Activated CD4-positive, alpha-beta memory T cell treated with anti-CD3 and anti-CD28 coated beads, Interleukin-2, amount 10 ng/mL, durations not matched to agents 7 days and 5 days (primary cell): ENCODE measurements at places on chromosomes 11 and 22. TPM values are rescaled to one million over a fixed set of nuclear protein-coding genes. Genes with fewer than 3 reads are reported as not detected.

FBLN1 gene
- not detected for total RNA-seq

- H3K27me3 ChIP-seq, result no peaks in the 10 kb centered on the region
- H3K4me3 ChIP-seq, result no peak overlapping the region
- H3K27ac ChIP-seq, result no peak overlapping the region
- no peaks in the 10 kb centered on the region for H3K36me3 ChIP-seq
- no peak for DNase-seq
Observed at GRCh38 chr11:21622995-21623394, 569.9 kb upstream of the ANO5 start.

DNA sequence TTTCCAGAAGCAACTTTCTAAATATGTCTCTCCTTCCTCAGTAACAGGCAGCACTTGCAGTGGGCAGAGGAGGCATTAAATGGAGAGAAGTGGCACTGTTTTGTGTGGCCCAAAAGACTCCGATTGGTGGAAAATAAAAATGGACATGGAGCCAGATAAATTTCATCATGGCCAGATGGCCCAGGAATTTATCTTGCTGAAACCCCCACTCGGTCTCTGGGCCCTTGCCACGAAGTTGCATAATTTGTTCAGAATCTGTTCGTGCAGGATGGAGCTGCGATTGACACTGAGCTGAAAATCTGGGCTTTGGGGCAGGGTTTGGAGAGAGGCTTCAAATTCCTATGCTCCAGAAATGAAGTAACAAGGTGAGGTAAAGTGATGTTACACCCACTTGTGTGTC lies 65.5 kb downstream of the C11orf91 start:
- no peaks in the 10 kb centered on the region for H3K36me3 ChIP-seq
- peaks cover 13% of the 10 kb centered on the region for H3K27me3 ChIP-seq
- no peak for DNase-seq
- no peaks in the 10 kb centered on the region for H3K4me1 ChIP-seq
- no peak overlapping the region for H3K4me3 ChIP-seq

DNA sequence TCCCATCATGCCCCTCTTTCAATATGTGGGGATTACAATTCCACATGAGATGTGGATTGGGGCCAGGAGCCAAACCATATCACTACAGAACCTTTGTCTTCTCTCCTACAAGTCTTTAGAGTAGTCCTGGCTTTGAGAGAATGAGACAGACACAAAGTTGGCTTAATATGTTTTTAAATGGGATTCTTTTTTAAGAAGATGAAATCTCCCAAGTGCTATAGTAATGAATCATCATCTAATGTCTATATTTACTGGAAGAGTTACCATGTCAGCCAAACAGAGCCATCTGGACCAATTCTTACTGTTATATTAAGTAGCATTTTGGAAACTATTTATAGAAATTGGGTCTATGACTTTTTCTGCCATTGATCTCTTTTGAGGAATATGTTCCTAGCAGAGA lies 38.1 kb upstream of the CARD18 start:
- H3K4me1 ChIP-seq, result no peaks in the 10 kb centered on the region
- no peak overlapping the region for H3K27ac ChIP-seq
- no peaks in the 10 kb centered on the region for H3K36me3 ChIP-seq
- no peak overlapping the region for H3K4me3 ChIP-seq
- DNase-seq, result no peak
- peaks cover 3% of the 10 kb centered on the region for H3K27me3 ChIP-seq

DNA sequence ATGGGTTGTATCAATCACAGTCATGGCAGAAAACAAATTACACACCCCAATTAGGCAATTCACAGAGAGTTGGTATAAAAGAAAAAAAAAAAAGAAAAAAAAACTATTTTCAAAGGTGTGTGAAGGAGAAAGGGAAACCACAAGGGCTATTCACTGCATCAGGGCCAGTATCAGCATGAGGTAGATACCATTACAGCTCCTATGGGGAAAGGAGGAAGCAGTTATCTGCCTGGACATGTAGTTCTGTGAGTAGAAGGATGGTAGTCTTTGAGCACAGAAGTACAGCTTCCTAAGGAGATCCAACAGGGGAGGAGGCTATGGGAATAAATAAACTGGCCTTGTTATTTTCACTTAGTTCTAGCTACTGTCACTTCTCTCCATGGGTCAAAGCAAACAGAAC lies 746.1 kb downstream of the LUZP2 start:
- no peaks in the 10 kb centered on the region for H3K36me3 ChIP-seq
- H3K27me3 ChIP-seq, result no peaks in the 10 kb centered on the region
- no peaks in the 10 kb centered on the region for H3K4me1 ChIP-seq
- DNase-seq, result no peak
- no peak overlapping the region for H3K4me3 ChIP-seq
- H3K27ac ChIP-seq, result no peak overlapping the region

- H3K27ac ChIP-seq, result no peak overlapping the region
- no peaks in the 10 kb centered on the region for H3K27me3 ChIP-seq
- DNase-seq, result no peak
- H3K4me1 ChIP-seq, result no peaks in the 10 kb centered on the region
- peaks cover 55% of the 10 kb centered on the region for H3K36me3 ChIP-seq
- H3K4me3 ChIP-seq, result no peak overlapping the region
Observed at GRCh38 chr11:44199298-44199697, 103.8 kb downstream of the EXT2 start.

MYBPC3 gene
- total RNA-seq, result not detected

GAL3ST1 gene
- not detected for total RNA-seq

DNA sequence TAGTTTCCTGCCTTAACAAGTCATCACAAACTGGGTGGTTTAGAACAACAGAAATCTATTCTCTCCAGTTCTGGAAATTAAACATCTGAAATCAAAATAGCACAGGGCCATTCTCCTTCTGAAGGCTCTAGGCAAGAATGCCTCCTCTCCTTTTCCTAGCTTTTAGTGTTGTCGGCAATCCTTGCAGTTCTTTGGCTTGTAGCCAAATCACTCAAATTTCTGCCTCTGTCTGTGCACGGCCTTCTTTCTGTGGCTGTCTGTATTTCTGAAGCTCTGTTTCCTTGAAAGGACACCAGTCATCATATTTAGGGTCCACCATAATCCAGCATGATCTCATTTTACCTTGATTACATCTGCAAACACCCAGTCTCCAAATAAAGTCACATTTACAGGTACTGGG lies 795.5 kb downstream of the METTL15 start:
- no peaks in the 10 kb centered on the region for H3K27me3 ChIP-seq
- no peaks in the 10 kb centered on the region for H3K36me3 ChIP-seq
- no peak overlapping the region for H3K4me3 ChIP-seq
- H3K4me1 ChIP-seq, result no peaks in the 10 kb centered on the region
- H3K27ac ChIP-seq, result no peak overlapping the region

DNA sequence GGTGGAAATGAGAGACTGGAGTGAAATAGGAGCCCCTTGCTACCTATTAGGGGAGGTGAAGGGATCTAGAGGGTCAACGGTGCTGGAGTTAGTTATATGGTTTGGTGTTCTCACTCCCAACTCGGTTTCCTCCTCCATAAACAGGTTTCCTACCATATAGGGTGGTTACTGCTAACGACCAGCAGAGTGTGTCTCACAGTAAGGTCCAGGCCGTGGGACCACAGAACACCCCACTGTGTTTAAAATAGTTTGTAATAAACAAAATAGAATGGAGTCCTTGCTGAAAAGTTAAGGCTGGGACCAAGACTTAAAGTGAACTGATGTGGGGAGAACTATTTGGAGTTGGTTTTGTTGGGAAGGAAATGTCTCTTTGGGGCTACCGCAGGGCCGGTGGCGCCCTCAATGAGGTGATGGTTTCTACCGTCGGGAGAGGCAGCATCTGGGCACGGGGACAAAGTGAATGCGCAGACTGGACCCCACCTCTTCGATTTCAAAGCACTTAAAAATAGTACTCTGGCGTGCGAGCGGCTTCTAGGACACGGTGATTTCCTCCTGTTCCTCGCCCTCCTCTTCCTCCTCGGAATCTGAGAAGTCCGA lies 4.5 kb downstream of the DBX1 start:
- H3K27me3 ChIP-seq, result peaks cover 56% of the 10 kb centered on the region
- peak overlapping the region; percentile 53 for H3K4me3 ChIP-seq
